Hypothalamus (tissue), 51 donors: ENCODE measurements at places on chromosomes 7 and 10.

DNA sequence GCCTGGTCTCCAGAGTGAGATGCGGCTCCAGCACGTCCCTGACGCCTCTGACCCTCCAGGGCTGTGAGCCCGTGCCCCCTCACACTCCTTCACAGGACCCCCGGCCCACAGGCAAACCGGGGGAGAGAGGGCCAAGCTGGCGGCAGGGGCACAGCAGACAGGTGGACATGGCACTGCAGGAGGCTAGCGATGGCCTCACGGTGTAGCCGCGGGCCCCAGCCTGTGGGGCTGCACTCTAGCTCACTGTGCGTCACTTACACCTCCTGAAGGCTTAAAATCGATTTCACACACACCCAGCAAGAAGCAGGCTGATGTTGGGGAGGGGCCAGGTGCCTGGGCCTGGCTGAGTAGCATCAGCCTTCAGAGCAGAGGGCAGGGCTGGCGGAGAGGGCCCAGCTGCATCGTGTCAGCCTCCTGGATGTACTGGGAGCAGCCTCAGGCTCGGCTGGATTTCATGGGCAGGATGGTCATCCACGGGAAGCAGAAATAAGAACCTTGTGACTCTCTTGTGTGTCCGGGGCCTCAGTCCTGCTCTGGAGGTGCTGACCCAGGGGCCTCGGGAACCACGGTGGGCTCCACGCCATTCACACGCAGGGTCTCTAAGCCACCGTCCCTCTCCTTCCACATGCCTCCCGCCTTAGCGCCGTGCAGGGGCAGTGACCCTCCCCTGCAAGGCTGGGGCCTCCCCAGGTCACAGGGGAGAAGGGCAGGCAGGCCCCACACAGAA, 19.4 kb upstream of the KNDC1 start:
- no peak for DNase-seq

GRCh38 chr10:49611166-49611815, 1.2 kb downstream of the SLC18A3 start:
- no peak for DNase-seq

- DNase-seq, result no peak
Observed at GRCh38 chr7:123242467-123243092, 42.8 kb upstream of the SLC13A1 start.

DNA sequence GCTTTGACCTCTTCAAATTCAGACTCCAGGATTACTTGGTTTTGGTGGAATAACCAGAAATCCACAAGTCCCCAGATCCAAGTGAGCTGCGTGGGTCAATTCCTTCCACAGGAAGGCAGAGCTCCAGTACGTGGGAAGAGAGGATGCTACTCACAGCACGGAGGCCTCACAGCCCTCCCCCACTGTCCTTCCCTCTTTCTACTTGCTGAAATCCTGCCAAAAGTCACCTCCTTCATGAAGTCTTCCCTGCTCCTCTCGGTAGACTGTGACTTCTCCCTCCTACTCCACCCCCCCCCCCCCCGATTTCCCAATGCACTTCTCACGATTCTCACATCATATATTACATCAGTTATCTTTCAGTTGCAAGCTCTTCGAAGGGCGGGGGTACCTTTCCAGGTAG, 12.3 kb downstream of the CAMK2G start:
- no peak for DNase-seq

- no peak for DNase-seq
Observed at GRCh38 chr10:83678850-83679249, 460.5 kb upstream of the GHITM start.

- DNase-seq, result no peak
Observed at GRCh38 chr7:43591558-43592180, 8.8 kb downstream of the STK17A start.

GRCh38 chr10:28925121-28925663, 247.9 kb downstream of the BAMBI start:
- DNase-seq, result no peak

DNA sequence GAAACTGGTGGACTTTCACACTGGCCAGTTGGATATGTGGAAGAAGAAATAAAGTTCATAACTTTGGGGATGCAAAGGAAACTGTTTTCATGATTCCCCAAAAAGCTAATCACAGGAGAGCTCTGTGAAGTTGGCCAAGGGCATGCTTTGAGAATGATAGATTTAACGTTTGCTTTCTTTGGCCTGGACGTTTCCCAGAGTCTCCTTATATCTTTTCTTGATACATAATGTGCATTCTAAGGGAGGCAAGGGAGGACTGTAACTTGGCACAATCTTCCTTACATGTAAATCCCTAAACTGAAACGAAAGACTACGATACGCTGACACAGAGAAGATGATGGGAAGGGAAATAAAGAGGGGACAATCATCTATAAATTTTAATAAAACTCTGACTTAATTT, 176.5 kb upstream of the INHBA start:
- DNase-seq, result no peak

- no peak for DNase-seq
Observed at GRCh38 chr10:116331815-116332214, 7.6 kb downstream of the CCDC172 start.

DNA sequence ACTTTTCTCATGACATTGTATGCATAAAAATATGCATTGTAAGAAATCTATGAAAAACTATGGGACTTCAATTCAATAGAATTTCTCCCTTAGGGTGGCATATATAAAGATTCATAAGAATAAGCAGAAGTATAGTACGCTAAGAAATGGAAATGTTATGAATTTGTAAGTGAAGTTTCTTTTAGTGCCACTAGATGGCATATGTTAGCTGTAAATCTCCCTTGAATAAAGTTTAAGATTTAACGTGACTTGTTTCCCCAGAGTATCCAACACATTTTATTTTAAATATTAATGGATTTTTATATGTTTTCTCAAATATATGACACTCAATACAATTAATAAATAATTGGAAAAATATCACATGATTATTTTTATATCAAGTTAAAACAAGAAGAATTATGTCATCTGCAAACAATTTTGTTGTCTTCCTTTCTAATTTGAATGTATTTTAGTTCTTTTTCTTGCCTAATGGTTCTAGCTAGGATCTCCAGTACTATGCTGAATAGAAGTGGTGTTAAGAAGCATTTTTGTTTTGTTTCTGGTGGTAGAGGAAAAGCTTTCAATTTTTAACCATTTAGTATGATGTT, 287.2 kb downstream of the HGF start:
- no peak for DNase-seq

- no peak for DNase-seq
Observed at GRCh38 chr7:7779888-7780287, 61.5 kb upstream of the RPA3 start.

- DNase-seq, result no peak
Observed at GRCh38 chr7:124575176-124575575, 190.4 kb downstream of the GPR37 start.

DNA sequence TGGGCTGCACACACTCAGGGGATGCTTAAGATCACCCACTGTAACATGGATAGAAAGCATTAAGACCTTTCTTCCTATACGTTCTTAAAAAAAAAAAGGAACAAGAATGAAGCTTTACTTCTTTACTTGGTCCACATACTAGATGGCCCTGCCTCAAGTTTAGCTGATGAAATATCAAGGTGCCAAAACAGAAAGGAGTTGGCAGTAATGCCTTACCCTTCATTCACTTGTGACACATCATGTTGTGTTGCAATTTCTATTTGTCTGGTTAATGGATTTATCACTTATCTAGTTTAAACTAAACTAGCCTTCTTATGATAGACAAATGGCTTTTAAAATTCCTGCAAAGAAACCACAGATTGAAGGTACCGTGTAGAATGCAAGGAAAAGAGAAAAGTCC, 720.3 kb downstream of the CCSER2 start:
- DNase-seq, result no peak

DNA sequence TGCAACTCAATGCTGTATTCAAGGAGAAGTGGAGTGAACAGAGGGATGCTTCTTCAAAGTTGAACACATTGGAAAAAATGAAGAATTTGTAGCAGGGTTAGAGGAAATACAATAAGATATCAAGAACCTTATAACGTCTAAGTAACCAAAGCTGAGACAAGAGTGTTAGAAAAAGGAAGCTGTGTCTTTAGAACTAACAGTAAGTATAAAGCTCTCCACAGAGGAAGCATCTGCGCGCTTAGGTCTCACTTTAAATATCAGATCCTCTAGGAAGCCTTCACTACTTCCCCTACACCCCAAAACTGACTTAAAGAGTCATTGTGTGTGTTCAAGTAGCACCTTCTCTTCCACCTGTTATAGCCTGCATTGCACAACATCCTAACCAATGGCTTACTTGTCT, 43.0 kb downstream of the CH25H start:
- no peak for DNase-seq

GRCh38 chr7:125644109-125644508, 714.5 kb upstream of the POT1 start:
- no peak for DNase-seq

DNA sequence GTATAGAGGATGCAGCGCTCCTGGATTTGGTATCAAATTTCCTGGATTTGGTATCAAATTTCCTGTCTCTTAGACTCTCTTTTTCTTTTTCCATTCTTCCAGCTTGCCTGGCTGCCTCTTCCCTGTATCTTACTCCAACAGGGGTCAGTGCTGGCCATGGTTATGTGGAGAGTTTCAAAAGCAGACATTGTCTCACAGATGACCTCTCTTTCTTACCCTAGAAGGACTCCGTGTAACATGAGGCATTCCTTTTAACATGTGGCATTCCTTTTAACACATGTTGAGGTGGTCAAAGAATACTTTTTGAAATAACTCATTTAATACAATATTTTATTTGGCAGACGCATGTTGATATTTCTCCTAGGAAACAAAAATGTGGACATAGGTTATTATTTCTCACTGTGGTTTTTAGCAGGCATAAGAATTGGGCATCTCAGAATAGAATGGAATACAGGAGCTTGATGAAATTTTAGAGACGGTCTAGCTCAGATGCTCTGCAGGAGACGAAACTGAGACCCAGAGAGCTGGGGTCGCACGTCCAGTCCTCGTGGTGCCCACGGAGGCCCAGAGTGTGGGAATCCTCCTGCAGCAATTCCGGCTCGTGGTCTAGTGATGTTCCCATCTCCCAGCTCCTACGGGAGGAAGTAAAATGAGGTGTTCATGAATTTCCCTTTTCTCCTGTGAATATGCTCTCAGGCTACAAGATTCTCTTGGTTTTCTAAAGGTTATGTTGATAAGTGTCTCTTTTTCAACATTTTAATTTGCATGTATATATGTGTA, 59.6 kb upstream of the PITRM1 start:
- DNase-seq, result no peak

DNA sequence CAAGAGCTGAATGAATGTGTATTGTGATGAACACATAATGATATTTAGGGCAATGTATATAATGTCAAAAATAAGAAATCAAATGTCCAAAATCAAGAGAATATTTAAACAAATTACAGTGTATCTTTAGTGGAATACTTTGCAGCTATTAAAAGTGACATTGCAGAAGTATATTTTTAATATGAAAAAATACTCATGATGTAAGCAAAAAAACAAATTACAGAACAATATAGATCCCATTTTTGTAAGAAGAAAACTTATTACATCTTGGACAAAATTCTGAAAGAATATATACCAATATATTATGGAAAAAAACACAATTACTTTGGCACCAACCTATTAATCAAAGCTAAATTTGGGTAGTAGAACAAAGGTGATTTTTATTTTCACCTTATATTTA, 308.2 kb upstream of the NEBL start:
- DNase-seq, result no peak

GRCh38 chr7:79740076-79740475, 286.6 kb upstream of the MAGI2 start:
- no peak for DNase-seq

DNA sequence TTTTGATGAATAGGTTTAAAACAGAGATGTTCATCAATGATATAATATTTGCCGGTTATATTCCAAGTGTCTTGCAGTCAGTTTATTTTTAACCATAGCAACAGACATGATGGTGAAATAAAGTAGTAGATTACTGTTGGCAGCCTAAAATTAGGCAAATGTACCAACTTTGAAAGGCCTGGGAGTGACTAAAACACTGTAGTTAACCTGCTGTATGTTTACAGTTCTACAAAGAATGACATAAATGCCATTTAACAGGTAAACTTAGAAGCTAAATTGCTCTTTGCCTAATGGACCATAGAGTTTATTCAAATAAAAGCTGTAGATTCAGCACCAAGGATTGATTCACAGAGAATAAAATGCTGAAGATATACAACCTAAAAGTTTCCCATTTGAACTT, 64.1 kb downstream of the PHTF2 start:
- no peak for DNase-seq

GRCh38 chr10:89521368-89521767, 14.0 kb downstream of the SLC16A12 start:
- no peak for DNase-seq

DNA sequence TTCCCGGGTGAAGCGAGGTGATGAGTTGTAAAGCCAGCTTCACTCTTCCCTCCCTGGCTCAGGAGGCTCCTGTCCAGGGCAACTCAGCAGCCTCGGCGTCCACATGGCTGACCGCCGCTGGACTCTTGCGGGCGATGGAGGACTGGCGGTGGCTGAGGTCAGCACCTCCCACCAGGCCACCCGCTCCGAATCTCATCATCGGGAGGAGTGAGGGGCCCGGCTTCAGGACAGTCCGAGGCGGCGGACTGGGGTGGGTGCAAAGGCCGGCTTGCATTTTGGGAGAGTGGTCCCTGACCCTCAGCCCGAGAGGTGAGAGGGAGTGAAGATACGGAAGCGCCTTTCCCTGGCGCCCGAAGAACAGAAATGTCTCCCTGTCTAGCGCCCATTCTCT, 759 bp downstream of the DNAJB12 start:
- DNase-seq, result no peak

DNA sequence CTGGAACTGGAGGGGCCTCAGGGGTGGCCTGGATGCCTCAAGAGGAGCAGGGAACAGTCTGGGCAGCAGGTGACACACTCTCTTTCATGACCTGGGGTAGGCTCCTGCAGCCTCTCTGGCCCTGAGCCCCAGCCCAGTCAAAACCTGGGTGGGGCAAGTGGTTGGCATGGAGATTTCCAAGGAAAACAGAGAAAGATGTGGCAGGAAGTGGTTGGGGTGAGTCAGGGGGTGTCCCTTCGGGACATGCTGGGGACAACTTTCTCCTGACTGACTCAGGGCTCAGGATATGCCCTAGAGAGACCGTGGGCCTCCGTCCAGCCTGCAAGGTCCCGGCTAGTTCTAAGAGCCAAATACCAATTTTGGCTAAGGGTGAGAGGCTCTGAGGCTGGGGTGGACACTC, 2.9 kb downstream of the AQP1 start:
- DNase-seq, result no peak

GRCh38 chr10:24800861-24801260, 77.2 kb upstream of the ARHGAP21 start:
- DNase-seq, result no peak

GRCh38 chr10:95445837-95446486, 115.2 kb downstream of the SORBS1 start:
- DNase-seq, result peak; percentile 38

GRCh38 chr7:129122751-129123509, 21.6 kb upstream of the TSPAN33 start:
- no peak for DNase-seq
